ENCODE measurements at places on chromosomes 7 and 10. TPM values are rescaled to one million over a fixed set of nuclear protein-coding genes. Genes with fewer than 3 reads are reported as not detected.

- no peak for DNase-seq
- peaks cover 13% of the 10 kb centered on the region for H3K4me1 ChIP-seq
- H3K36me3 ChIP-seq: peaks cover 8% of the 10 kb centered on the region
- H3K27ac ChIP-seq: no peak overlapping the region
Measured at GRCh38 chr7:33395340-33395739, 266.0 kb downstream of the BBS9 start.

- no peak overlapping the region for H3K4me3 ChIP-seq
- H3K4me1 ChIP-seq: no peaks in the 10 kb centered on the region
- DNase-seq: no peak
- no peak overlapping the region for H3K27ac ChIP-seq
- H3K27me3 ChIP-seq: peaks cover 3% of the 10 kb centered on the region
Measured at GRCh38 chr10:60098677-60099601, 192.6 kb upstream of the CCDC6 start.

DNA sequence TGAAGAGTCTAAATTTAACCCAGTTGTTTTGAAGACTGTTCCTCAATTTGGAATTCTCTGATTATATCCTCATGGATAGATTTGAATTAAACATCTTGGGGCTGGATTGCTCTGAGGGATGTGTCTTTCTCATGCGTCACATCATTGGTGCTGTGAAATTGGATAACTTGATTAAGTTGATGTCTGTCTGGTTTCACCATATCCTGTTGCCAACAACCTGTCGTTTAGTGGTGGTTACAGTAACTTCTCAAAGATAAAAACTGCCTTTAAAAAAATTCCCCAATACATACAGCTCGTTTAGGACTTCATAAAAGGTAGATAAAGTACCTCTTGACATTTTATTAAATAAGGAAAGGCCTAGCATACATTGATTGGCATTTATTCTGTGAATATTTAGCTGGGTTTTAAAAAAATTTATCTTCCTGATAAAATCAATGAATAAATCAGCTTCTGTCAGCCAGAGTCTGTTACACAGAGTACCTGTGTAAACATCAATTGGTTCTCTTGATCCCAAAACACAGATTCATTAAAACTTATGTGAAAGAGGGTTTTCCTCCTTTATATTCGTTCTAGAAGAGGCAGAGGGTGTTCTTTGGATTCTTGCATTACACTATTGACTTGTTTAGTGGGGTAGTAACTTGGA lies 10.5 kb downstream of the CRCP start:
- no peaks in the 10 kb centered on the region for H3K27me3 ChIP-seq
- H3K4me1 ChIP-seq: peaks cover 36% of the 10 kb centered on the region
- no peak for DNase-seq
- no peak overlapping the region for H3K4me3 ChIP-seq
- peaks cover 9% of the 10 kb centered on the region for H3K36me3 ChIP-seq

The CHN2 gene
- total RNA-seq: 12.6 TPM

The FAM131B gene
- 2.3 TPM for total RNA-seq

DNA sequence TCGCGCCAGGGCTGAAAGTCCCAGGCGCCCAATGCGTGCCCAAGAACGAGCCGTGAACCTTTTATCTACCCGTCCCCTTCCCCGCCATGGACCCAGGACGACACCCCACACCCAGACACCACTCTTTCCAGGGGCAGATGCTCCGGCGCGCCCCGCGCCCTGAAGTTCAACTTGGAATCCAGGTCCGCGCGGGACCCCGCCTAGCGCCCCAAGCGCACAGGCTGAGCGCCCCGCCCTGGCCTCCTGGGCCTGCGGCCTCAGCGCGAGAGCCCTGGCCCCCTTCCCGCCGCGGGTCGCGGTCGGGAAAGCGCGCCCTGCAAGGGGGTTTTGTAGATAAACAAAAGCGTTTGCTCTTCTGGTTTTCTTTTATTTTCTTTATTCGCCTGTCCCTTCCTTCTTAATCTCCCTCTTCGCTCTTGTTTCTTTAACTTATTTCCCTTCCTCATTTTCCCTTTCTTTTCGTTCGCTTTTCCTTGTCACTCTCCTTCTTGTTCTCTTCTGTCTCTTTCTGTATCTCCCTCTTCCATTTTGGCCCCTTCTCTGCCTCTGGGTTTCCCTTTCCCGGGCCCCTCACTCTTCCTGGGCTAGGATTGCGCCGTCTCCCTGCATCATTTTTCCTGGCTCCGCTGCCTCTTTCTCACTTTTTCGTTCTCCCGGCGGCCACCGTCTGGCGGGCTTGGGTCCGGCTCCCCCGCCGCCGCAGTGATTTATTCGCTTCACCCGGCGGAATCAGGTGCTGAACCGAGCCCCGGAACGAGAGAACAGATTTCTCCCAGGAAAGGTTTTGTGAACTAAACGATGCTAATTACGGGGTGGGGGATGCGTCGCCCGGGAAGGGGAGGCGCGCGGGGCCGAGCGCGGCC lies 15.3 kb upstream of the PAX2 start:
- peaks cover 97% of the 10 kb centered on the region for H3K27me3 ChIP-seq
- H3K4me3 ChIP-seq: peak overlapping the region; percentile 28
- H3K36me3 ChIP-seq: peaks cover 5% of the 10 kb centered on the region
- DNase-seq: no peak
- no peak overlapping the region for H3K27ac ChIP-seq
- H3K4me1 ChIP-seq: peaks cover 37% of the 10 kb centered on the region

GRCh38 chr10:46228563-46229071 lies 58.2 kb upstream of the ANTXRL start:
- peaks cover 4% of the 10 kb centered on the region for H3K4me1 ChIP-seq
- DNase-seq: peak; percentile 77
- no peak overlapping the region for H3K27ac ChIP-seq
- no peaks in the 10 kb centered on the region for H3K27me3 ChIP-seq
- H3K36me3 ChIP-seq: peaks cover 9% of the 10 kb centered on the region

The PRSS37 gene
- total RNA-seq: not detected

DNA sequence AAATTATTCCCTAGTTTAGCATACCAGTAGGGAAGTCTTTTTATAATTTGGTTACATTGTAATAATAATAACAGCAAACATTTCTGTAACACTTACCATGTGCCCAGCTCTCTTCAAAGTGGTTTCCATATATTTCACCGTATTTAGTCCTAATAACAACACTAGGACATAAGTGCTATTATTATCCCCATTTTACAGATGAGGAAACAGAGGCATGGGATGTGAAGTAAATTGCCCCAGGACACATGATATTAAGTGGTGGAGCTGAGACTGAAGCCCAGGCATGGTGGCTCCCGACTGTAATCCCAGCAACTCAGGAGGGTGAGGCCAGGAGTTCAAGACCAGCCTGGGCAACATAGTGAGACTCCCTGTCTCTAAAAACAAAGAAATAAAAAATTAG lies 5.1 kb downstream of the PHYH start:
- peaks cover 2% of the 10 kb centered on the region for H3K36me3 ChIP-seq
- peaks cover 5% of the 10 kb centered on the region for H3K4me1 ChIP-seq
- no peak overlapping the region for H3K27ac ChIP-seq

DNA sequence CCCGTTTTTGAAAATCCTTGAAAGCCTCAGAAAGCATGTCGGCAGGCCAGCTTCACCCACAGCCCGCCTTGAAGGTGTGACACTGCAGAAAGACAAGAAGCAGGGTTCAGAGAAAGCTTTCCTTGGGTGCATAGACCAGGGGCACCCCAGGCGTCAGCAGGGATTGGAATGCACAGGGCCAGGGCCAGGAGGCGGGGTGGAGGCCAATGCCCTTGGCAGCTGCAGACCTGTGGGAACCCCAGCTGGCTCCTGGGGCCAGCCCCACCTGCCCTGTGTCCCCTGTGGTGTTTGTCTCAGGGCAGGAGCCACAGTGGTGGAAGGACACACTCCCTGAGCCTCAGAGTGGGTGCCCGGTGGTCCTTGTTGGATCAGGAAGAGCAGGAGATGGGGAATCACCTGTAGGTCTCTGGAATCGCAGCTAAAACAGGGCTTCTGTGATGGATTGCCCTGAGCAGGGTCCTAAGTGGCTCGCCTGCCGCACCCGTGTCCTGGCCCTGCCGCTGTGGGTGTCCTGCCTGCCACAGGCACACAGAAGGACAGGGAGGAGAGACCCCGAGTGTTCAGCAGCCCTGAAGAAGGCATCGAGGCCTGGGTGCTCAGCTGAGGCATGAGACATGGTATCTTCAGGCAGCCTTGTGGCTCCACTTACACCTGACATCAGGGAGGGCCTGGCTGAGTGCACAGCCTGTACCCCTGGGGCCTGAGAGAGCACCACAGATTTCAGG lies 32.5 kb downstream of the ANXA8 start:
- DNase-seq: no peak
- H3K4me1 ChIP-seq: peaks cover 14% of the 10 kb centered on the region
- H3K36me3 ChIP-seq: no peaks in the 10 kb centered on the region
- H3K27ac ChIP-seq: no peak overlapping the region
- no peak overlapping the region for H3K4me3 ChIP-seq
- peaks cover 16% of the 10 kb centered on the region for H3K27me3 ChIP-seq

DNA sequence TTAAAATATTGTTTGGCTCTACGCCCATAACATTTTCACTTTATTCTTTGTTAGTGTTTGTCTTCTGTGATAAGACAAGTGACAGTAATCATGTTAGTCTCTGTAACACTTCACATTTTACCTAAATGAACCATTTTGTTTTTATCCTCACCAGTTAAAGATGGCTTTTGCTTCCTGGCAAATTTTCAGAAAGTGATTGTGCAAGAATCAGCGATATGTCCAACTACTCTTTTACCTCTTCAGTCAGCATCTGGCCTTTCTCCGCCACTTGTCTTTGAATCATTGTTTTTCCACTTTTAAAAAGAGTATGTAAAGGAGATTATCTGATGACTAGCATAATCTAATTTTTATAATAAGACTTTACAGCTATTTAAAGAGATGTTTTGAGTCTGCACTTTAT lies 3.5 kb downstream of the DGKB start:
- H3K36me3 ChIP-seq: no peaks in the 10 kb centered on the region
- H3K4me3 ChIP-seq: no peak overlapping the region
- DNase-seq: no peak

The C10orf71 gene
- not detected for total RNA-seq

GRCh38 chr7:133051066-133051465 lies 30.8 kb downstream of the CHCHD3 start:
- peaks cover 3% of the 10 kb centered on the region for H3K36me3 ChIP-seq
- H3K4me1 ChIP-seq: peaks cover 4% of the 10 kb centered on the region
- no peak for DNase-seq
- H3K27me3 ChIP-seq: no peaks in the 10 kb centered on the region

- H3K36me3 ChIP-seq: peaks cover 2% of the 10 kb centered on the region
- H3K4me1 ChIP-seq: no peaks in the 10 kb centered on the region
- DNase-seq: no peak
- no peak overlapping the region for H3K4me3 ChIP-seq
- H3K27ac ChIP-seq: no peak overlapping the region
Measured at GRCh38 chr7:111266613-111267012, 175.7 kb downstream of the LRRN3 start.

The FAM3C gene
- 50.3 TPM for total RNA-seq

The INMT gene
- 0.12 TPM for total RNA-seq

DNA sequence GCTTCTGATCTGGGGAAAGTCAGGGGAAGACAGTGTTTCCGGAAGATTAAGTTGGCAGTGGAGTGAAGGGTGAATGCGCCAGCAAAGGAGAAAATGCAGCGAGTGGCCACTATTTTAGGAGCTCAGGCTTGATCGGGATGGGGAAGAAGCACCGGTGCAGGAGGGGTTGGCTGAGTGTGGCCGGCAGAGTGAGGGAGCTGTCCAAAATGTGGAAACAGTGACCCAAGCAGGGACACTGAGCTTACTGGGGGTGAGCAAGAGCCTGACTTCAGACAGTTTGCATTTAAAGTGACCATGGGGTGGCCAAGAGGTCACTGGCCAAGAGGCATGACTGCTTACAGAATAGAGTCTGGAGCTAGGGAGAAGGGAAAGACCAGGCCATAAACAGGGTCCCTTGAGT lies 79.3 kb downstream of the GOLGA7B start:
- H3K4me1 ChIP-seq: no peaks in the 10 kb centered on the region
- DNase-seq: no peak
- no peak overlapping the region for H3K4me3 ChIP-seq
- H3K36me3 ChIP-seq: no peaks in the 10 kb centered on the region

GRCh38 chr10:121365566-121365965 lies 232.7 kb downstream of the FGFR2 start:
- no peak overlapping the region for H3K27ac ChIP-seq
- H3K4me3 ChIP-seq: no peak overlapping the region
- no peaks in the 10 kb centered on the region for H3K36me3 ChIP-seq
- no peak for DNase-seq
- H3K27me3 ChIP-seq: no peaks in the 10 kb centered on the region
- H3K4me1 ChIP-seq: no peaks in the 10 kb centered on the region

- no peaks in the 10 kb centered on the region for H3K36me3 ChIP-seq
- H3K4me3 ChIP-seq: no peak overlapping the region
- DNase-seq: no peak
- H3K4me1 ChIP-seq: no peaks in the 10 kb centered on the region
- no peak overlapping the region for H3K27ac ChIP-seq
- peaks cover 12% of the 10 kb centered on the region for H3K27me3 ChIP-seq
Measured at GRCh38 chr10:78640796-78641636, 427.8 kb upstream of the ZMIZ1 start.

GRCh38 chr10:18401416-18402195 lies 249.8 kb downstream of the NSUN6 start:
- no peak for DNase-seq
- peaks cover 5% of the 10 kb centered on the region for H3K4me1 ChIP-seq
- no peak overlapping the region for H3K4me3 ChIP-seq
- H3K27ac ChIP-seq: no peak overlapping the region

GRCh38 chr10:8403711-8404371 lies 349.4 kb downstream of the GATA3 start:
- peaks cover 7% of the 10 kb centered on the region for H3K36me3 ChIP-seq
- no peaks in the 10 kb centered on the region for H3K27me3 ChIP-seq
- DNase-seq: peak; percentile 56

GRCh38 chr7:128031901-128032604 lies 816 bp upstream of the LRRC4 start:
- peaks cover 11% of the 10 kb centered on the region for H3K36me3 ChIP-seq
- peak overlapping the region; percentile 69 for H3K4me3 ChIP-seq
- no peak overlapping the region for H3K27ac ChIP-seq

GRCh38 chr7:46534664-46535588 lies 613.9 kb upstream of the IGFBP3 start:
- H3K27me3 ChIP-seq: no peaks in the 10 kb centered on the region
- no peaks in the 10 kb centered on the region for H3K36me3 ChIP-seq
- H3K4me3 ChIP-seq: no peak overlapping the region
- no peak for DNase-seq
- no peak overlapping the region for H3K27ac ChIP-seq

DNA sequence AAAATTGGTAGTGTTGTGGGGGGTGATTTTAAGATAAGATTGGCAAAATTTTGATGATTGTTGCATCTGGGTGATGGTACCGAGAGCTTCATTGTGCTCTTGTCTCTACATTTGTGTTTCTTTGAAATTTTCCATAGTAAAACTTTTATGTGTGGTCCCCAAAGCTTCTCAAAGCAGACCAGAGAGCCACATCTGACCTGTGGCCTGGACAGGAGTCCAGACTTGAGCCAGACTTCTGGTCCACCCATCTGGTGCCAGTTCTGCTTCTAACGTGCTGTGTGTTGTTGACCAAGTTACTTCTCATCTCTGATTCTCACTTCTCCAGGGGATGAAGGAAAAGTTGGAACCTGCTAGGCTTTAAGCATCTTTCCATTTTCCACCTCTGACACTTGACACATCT lies 120.1 kb downstream of the C10orf105 start:
- DNase-seq: no peak
- no peaks in the 10 kb centered on the region for H3K36me3 ChIP-seq
- no peaks in the 10 kb centered on the region for H3K27me3 ChIP-seq
- no peak overlapping the region for H3K4me3 ChIP-seq

GRCh38 chr7:101563198-101563901 lies 65.7 kb downstream of the MYL10 start:
- DNase-seq: no peak
- no peak overlapping the region for H3K27ac ChIP-seq
- H3K4me1 ChIP-seq: peaks cover 3% of the 10 kb centered on the region
- peaks cover 1% of the 10 kb centered on the region for H3K36me3 ChIP-seq
- no peaks in the 10 kb centered on the region for H3K27me3 ChIP-seq
